Osteocyte (in vitro differentiated cells): ENCODE measurements at places on chromosomes 12 and 14. TPM values are rescaled to one million over a fixed set of nuclear protein-coding genes. Genes with fewer than 3 reads are reported as not detected.

ACOT6 gene
- total RNA-seq: not detected in 2 replicates

PPP1R13B gene
- 7.9 and 9.0 TPM in 2 replicates for total RNA-seq

SERPINA3 gene
- 1.2 and 1.6 TPM in 2 replicates for total RNA-seq

CACNA1C gene
- total RNA-seq: 59.1 and 67.4 TPM in 2 replicates

CIROP gene
- total RNA-seq: not detected in 2 replicates

RAD9B gene
- 0.44 and 0.64 TPM in 2 replicates for total RNA-seq

NELL2 gene
- not detected in 2 replicates for total RNA-seq

DTX1 gene
- not detected in 2 replicates for total RNA-seq

TAS2R9 gene
- 0.34 TPM in 1 of 2 replicates, not detected in the other for total RNA-seq

RPAP3 gene
- total RNA-seq: 28.7 and 33.4 TPM in 2 replicates

TNFAIP2 gene
- total RNA-seq: 1.3 and 2.9 TPM in 2 replicates

ESRRB gene
- total RNA-seq: not detected in 2 replicates

ZNF10 gene
- 17.3 and 18.4 TPM in 2 replicates for total RNA-seq

DPPA3 gene
- not detected in 2 replicates for total RNA-seq

ZC2HC1C gene
- 0.08 and 1.0 TPM in 2 replicates for total RNA-seq

FBXW8 gene
- total RNA-seq: 32.1 and 33.6 TPM in 2 replicates

CPNE6 gene
- not detected in 2 replicates for total RNA-seq

HOXC12 gene
- not detected in 2 replicates for total RNA-seq

SMIM41 gene
- total RNA-seq: not detected in 2 replicates

PTPRO gene
- total RNA-seq: 0.75 and 1.8 TPM in 2 replicates

LRRC43 gene
- total RNA-seq: 1.0 and 2.0 TPM in 2 replicates

FITM1 gene
- 0.63 and 0.73 TPM in 2 replicates for total RNA-seq

ST8SIA1 gene
- total RNA-seq: 3.6 and 3.7 TPM in 2 replicates
